Inflammatory macrophage treated with lipopolysaccharide for 4 hours (primary cell): ENCODE measurements at places on chromosomes 1 and 21.

GRCh38 chr1:188429386-188429785, 1600.6 kb downstream of the PLA2G4A start:
- peak; percentile 7 for DNase-seq

DNA sequence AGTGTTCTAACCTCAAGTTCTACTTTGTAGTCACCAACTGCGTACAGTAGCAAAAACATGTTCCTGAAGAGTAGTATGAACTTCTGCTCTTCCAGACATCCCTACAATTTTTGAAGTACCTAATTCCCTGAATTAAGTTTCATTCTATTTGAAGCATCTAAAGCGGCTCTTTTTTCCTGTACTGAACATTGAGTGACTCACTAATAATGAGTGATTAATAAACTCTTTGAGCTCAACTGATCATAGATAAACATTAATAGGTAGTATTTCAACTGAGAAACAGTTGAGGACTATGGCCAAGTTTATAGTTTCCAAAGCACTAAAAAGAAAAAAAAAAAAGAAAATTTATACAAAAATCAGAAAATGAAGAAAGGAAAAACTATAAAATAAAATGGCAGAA, 683.1 kb downstream of the LTN1 start:
- no peak for DNase-seq

DNA sequence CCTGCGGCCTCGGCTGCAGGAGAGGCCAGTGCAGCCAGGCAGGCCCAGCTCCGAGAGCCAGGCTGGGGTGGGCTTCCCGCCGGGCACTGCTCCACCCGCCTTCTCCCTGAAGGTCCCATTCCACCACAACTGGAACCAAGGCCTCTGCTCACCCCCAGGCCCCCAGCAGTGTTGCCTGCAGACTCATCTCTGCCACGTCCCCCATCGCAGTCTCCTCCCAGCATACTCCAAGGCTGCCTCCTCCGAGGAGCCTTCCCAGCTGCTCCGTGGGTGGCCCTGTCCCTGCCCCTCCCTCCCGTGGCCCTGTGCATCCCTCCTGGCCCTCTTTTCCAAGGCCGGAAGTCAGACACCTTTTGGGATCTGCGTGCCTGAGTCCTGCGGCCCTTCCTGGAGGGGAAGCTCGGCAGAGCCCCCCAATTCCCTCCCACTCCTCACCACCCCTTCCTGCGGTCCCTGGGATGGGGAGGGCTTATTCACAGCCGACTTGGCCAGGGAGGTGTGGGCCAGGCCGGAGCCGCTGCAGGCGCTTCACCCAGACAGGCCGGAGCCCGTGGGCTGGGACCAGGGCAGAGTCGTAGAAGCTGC, 47.6 kb downstream of the SLX9 start:
- DNase-seq: no peak

DNA sequence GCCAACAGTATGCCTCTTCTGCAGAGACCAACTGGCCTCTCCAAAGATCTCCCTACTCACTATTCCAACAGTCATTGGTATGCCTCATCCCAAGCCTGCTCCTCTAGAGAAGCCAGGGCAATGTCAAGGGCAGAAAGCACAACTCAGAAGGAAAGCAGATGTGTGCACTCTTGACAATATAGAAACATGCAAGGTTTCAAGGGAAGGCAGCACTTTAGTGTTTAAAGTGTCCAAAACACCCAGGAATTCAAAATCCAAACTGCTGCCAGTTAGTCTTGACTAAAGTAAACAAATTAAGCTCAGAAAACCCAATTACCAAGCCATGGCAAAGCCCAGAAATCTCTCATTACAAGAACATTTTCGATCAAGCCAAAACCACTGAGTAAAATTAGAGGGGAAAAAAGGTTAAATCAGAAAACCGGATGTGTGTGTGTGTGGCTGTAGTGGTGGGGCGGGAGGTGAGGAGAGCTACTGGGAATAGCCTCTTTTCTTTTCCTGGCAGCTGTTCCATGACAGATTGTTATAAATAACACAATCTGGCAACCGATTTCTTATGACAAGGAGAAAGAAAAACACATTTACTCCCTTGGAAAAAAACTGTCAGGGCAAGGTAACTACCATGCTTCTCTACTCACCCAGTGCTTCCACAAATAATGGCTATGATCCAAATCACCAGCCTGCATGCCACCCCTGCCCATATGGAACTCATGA, 39.2 kb downstream of the EIF2B3 start:
- no peak for DNase-seq

GRCh38 chr1:2388004-2388913, 3.1 kb downstream of the MORN1 start:
- DNase-seq: no peak

DNA sequence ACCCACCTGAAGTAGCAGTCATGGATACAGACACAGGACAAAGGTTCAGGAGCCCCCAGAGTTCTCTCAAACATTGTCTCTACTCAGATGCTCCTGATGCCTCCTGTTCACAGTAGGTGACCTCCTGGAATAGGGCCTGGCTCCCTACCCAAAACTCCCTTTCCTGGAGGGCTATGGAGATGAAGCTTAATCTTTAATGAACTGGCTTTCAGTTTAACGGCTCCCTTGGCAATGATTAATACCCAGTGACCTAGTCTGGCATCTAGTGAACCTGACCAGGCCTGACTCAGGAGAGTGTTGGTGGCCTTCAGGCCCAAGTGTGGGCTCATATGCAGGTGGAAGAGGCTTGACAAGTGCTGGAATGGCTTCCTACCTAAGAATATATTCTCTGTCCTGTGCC, 65.2 kb upstream of the TRABD2B start:
- DNase-seq: no peak

DNA sequence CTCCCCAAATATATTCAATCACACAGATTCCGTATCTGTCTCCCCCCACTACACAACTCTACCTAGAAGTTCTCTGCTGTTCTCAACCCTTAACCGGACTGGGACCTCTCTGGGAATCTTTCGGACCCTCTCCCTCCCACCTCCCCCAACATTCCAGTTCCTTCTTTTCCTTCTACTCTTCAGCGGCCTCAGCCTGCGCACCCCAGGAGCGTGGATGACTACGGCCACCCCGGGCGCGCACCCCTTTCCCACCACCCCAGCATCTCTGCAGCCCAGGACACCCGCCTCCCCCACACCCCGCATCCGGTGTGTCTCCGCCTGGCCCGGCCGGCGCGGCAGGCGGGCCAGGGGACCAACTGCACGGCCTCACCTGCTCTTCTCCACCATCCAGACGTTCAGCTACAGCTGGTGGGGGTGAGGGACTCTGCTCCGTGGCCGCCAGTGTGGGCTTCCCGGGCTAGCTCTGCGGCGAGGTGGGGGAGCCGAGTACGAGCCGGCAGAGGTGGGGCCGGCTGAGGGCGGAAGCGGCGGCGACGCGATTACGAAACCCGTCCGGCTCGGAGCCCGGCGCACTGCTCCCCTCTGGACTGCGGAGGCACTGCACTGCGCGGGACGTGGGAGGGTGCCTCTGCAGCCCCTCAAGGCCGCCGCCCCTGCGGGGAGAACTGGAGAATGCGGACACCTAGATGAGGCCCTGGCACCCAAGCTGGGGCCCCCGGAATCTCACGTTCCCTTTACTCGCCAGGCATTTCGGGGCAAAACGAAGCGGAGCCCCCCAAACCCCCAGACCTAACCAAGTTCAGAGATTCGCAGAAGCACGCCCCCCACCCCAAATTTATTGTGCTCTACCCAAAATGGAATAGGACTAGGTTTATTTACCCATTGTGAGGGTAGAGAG, at the start of gene CDC42SE1:
Gene CDC42SE1 (minus strand): TSS at position 514 of the 898 bp plus-strand sequence. CDS start 3,892 bp downstream, outside the sequence.
- DNase-seq: peak; percentile 87

DNA sequence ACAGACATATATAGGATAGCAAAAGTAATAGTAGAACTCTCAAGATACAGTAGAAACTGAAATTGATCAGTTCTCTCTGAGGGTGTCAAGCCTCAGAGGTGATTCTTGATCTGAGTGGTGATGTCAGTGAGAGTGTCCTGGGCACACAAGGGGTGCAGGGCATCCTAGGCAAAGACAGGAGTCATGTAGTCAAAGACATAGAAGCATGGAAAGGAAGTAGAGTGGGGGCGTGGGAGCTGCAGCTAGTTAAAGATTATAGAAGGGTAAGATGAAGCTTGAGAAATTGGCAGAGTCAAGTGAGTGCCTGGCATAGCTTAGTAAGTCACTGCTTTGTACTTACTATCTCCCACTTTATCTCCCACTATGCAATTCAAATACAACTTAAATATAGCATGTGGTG, 22.8 kb downstream of the CDC7 start:
- no peak for DNase-seq

- DNase-seq: no peak
Observed at GRCh38 chr1:89918794-89919155, 76.1 kb upstream of the ZNF326 start.

GRCh38 chr21:44425895-44426662, 29.2 kb upstream of the LRRC3 start:
- no peak for DNase-seq

GRCh38 chr1:46173361-46173856, 1.5 kb upstream of the TSPAN1 start:
- no peak for DNase-seq

GRCh38 chr21:44418108-44418875, 37.0 kb upstream of the LRRC3 start:
- DNase-seq: no peak

- DNase-seq: peak; percentile 92
Observed at GRCh38 chr1:52239708-52240001, 97.8 kb downstream of the ZFYVE9 start.

DNA sequence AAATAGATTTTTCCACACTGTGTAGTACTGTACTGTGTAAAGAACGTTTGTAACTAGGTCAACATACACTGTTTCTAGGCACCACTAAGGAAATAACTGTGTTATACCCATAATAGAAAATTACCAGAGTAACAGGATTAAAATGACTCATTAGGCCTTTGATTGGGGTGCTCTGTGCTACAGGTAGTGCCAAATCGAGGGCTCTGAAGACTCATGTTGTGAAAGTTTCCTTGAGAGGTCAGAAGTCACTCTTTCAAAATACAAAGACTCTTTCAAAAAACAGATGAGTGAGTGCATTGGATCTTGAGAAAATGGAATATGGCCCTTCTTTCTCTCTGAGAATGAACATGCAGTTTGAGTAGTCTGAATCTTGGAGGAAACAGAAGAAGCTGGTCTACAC, 143.0 kb downstream of the MRPL39 start:
- DNase-seq: no peak

- no peak for DNase-seq
Observed at GRCh38 chr1:184405094-184405800, 18.4 kb downstream of the C1orf21 start.

DNA sequence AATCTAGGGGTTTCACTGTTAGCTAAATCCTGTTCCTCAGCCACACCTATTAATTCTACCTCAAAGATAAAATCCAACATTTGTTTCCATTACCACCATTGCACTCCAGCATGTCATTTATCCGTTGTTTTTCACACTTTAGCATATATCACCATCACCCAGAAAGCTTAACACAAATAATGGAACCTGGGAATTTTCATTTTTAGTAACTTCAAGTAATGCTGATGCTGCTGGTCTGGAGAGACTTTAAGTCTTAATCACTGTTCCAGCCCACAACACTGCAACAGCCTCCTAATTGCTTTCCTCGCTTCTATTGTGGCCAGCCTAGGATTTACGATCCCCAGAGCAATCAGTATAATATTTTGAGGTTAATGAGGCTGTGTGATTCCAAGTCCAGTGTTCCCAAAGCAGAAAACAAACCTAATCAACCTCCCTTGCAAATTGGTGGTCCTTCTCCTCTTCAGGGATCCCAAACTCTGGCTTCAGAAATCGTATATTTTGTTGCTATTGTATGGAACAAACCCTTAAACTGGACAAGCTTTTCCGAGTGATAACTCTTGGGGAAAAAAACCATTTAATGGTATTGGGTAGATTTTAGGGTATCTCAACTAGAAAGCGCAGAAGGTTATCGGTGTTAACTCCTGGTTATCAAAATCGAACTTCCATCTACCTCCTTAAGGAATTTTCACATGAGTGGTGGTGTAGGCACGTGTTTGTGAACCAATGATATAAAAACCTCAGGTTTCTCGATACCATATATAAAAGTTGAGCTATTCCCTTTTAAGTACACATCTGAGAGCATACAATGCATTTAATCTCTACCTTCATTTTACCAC, 50.0 kb upstream of the BOLA1 start:
- DNase-seq: no peak

DNA sequence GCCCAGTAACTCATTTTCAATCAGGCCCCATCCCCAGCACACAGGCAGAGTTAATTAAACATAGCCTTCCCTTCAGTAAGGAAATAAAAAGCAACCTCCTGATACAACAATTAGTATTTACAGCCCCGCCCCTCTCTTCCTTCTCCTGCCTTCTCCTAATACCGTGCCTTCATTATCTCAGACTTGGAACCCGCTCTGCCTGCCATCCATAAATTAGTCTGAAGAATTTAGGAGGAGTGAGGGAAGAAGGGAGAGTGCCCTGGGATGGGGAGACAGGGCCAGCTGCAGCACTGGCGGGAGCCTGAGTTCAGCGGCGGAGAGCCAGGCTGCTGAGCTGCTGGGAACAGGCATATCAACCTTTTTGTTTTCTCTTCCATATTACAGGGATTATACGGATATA, 172.8 kb downstream of the ACTL8 start:
- no peak for DNase-seq

GRCh38 chr1:30045304-30046090, 677.9 kb downstream of the MATN1 start:
- DNase-seq: no peak

DNA sequence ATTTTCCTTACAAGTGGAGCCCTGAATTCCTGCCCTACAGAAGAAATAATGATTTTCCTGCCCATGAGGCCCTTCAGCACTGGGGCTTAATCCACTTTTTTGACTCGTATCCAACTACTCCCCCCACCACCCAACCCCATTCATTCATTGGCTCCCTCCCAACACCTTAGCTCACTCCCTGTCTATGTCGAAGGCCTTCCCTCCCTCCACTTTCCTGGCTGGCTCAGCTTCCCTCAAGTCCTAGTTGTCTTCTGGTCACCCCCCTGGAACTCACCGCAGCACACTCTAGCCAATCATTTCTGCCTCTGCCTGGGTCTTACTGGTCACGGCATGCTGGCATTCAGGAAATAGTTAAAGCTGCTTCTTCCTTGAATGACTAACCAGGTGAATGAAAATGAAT, 118.9 kb downstream of the PGBD5 start:
- DNase-seq: no peak

GRCh38 chr1:28046716-28047115, 41.7 kb downstream of the EYA3 start:
- no peak for DNase-seq

GRCh38 chr1:107293901-107294613, 153.2 kb downstream of the NTNG1 start:
- no peak for DNase-seq

- DNase-seq: no peak
Observed at GRCh38 chr1:46555826-46556619, 4.6 kb upstream of the KNCN start.

GRCh38 chr1:208269338-208269666, 25.1 kb upstream of the PLXNA2 start:
- DNase-seq: no peak

- no peak for DNase-seq
Observed at GRCh38 chr1:226825037-226825745, 45.2 kb upstream of the PSEN2 start.
